Putamen (tissue), 1 donor: ENCODE measurements at places on chromosomes 13 and 19.

DNA sequence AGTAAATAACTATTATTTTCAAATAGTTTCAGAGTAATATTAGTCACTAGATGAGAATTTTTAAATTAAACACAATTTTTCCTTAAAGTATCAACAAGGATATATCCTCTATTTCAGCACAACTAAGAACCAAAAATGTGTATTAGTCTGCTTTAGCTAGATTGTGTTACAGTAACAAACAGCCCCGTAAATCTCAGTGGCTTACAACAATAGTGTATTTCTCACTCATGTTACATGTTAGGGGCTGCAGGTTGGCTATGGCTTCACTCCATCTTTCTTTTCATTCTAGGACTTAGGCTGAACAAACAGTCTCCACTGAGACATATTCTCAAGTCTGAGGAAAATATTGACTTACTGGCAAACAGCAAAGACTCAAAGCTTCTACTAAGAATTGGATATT, 11.6 kb upstream of the SUCLA2 start:
- no peak for DNase-seq

GRCh38 chr13:107808389-107808788, 406.9 kb downstream of the LIG4 start:
- DNase-seq: no peak

GRCh38 chr13:97574926-97575325, 141.0 kb downstream of the RAP2A start:
- DNase-seq: no peak

DNA sequence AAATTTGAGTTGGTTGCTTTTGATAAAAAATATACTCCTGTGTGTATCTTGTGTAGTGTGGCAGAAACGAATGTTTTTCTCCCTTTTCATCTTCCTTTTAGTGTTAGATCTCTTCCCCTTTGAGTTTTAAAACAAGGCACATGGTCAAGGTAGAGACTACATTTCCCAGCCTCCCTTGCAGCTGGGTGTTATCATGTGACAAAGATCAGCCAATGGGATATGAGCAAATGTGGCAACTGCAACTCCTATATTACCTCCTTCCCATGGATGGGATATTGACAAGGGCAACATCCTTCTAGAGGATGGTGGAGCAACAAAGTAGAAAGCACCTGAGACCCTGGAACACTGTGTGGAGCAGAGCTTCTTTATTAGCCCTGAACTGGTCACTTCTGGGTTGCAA, 42.4 kb downstream of the ADGRE3 start:
- DNase-seq: no peak

- DNase-seq: peak; percentile 64
Observed at GRCh38 chr19:53659292-53659691, 27.5 kb downstream of the DPRX start.

DNA sequence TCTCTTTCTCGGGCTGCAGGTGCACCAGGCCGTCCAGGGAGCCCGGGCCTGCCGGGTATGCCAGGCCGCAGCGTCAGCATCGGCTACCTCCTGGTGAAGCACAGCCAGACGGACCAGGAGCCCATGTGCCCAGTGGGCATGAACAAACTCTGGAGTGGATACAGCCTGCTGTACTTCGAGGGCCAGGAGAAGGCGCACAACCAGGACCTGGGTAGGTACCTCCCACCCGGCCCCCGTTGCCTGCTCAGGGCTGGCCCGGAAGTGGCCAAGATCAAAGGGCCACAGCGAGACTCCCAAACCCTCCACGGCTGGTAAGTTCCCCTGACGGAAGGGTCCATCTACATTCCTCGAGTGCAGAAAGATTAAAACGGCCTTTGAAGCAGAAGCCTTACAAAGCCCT, 55.1 kb downstream of the RAB20 start:
- no peak for DNase-seq

DNA sequence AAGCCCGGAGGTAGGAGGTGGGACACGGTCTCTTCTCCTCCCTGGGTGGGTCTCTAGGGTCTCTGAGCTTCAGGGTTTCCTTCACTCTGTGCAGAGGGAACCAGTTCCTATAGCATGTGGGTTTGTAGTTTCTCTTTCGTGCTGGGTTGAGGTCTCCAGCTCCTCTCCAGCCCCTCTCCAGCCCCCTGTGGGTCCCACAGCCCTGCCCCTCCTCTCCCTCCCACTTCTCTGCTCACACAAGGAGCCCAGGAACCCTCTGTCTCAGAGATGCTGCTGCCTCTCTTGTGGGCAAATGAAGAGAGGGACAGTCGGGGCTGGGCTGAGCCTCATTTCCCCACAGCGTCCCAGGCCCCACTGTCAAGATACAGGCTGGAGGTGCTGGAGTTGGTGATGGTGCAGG, 1.4 kb downstream of the SIGLEC7 start:
- no peak for DNase-seq

- no peak for DNase-seq
Observed at GRCh38 chr13:51768378-51768921, 35.5 kb downstream of the DHRS12 start.

DNA sequence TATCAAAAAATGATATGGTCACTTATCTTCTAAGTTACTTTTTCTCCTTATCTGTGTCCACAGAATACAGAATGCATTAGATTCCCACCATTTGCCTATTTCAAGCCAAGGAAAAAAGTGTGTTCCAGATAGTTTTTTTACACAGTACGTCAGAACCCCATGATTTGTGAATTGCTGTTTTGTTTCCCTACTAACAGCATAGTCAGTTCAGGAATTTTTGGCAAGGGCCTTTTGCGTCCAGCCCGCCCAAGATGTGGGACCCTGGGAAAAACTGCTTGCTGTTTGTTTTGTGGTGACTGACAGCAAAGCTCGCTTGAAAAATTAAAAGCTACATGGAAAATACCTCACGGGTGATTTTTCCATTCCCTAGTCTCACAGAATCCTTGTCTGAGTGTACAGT, 20.4 kb upstream of the FAM216B start:
- no peak for DNase-seq

DNA sequence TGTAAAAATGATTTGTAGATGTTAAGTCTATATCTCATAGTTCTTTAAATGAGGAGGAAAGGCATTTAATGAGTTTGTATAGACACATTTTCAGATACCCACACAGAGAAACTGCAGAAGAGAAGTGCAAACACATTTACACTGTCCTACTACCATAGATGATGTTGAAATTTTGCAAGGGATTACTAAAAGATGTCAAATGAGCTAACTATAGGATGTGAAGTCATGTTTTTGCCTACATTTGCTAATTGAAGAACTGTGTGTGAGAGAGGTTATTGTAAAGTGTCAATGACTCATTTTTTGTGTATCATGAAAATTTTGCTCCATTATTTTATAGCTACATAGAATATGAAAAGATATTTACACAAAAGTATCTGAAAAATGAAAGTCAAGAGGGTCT, 178.9 kb downstream of the ITGBL1 start:
- no peak for DNase-seq

- no peak for DNase-seq
Observed at GRCh38 chr19:31946491-31946890, 398.9 kb upstream of the ZNF507 start.
